ENCODE measurements at places on chromosomes 6 and 20. TPM values are rescaled to one million over a fixed set of nuclear protein-coding genes. Genes with fewer than 3 reads are reported as not detected.

The ABRACL gene
- total RNA-seq, result 19.7 TPM

The TPBG gene
- total RNA-seq, result 24.9 TPM

The EDN1 gene
- total RNA-seq, result 0.26 TPM

DNA sequence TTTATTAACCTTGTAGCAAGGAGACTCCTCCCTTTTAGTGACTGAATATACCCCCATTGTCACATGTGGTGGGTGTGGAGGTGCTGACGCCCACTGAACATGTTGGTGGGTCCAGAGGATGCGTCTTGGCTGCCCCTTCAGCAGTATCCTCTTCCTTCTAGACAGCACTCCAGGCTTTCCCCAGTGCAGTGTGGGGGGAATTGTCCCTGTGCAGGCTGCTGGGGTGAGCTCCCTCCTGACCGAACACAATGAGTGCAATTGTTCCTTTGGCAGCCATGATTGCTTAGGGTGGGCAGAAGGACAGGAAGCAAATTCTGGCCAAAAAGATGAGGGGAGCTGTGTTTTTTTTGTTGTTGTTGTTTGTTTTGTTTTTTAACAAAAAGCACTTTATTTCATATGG, 209.3 kb upstream of the PDE10A start:
- no peaks in the 10 kb centered on the region for H3K27me3 ChIP-seq
- no peaks in the 10 kb centered on the region for H3K36me3 ChIP-seq
- no peak overlapping the region for H3K4me3 ChIP-seq
- DNase-seq, result no peak
